Pulmonary artery endothelial cell (primary cell): ENCODE measurements at places on chromosomes 7 and 10.

- no peak for DNase-seq
Measured at GRCh38 chr10:103673606-103674005, 180.1 kb downstream of the NEURL1 start.

- no peak for DNase-seq
Measured at GRCh38 chr10:18868919-18869318, 179.7 kb upstream of the MALRD1 start.

GRCh38 chr10:52642208-52642607 lies 130.4 kb downstream of the MBL2 start:
- DNase-seq: no peak

GRCh38 chr10:77494327-77494726 lies 143.3 kb downstream of the KCNMA1 start:
- DNase-seq: no peak

GRCh38 chr7:44572771-44573170 lies 937 bp downstream of the DDX56 start:
- no peak for DNase-seq

DNA sequence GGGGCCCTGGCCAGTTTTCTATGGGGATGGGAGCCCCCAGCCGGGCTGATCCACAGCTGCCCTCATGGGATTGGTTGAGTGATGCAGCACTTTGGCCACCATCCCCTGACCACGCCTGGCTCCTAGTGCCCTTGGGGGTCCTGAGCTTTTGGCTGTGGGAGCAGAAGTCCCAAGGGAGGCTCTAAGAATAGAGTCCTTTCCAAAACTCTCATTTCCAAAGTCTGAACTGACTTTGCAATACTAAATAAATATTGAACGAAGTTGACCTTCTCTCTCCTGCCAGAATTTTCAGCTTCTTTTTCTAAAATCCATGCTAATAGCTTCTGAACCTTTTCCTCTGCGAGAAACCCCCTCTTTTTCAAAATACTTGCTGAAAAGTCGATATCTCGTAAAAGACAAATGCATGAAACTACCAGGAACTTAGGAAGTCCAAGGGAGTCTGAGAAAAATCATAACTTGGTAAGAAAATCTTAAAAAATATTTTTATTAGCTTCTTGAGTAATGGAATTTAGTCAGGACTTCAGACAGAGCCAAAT lies 62.7 kb upstream of the IGFBP3 start:
- no peak for DNase-seq

- DNase-seq: no peak
Measured at GRCh38 chr7:1013581-1013980, 30.6 kb downstream of the CYP2W1 start.

- DNase-seq: no peak
Measured at GRCh38 chr7:120060875-120061274, 212.1 kb upstream of the KCND2 start.

DNA sequence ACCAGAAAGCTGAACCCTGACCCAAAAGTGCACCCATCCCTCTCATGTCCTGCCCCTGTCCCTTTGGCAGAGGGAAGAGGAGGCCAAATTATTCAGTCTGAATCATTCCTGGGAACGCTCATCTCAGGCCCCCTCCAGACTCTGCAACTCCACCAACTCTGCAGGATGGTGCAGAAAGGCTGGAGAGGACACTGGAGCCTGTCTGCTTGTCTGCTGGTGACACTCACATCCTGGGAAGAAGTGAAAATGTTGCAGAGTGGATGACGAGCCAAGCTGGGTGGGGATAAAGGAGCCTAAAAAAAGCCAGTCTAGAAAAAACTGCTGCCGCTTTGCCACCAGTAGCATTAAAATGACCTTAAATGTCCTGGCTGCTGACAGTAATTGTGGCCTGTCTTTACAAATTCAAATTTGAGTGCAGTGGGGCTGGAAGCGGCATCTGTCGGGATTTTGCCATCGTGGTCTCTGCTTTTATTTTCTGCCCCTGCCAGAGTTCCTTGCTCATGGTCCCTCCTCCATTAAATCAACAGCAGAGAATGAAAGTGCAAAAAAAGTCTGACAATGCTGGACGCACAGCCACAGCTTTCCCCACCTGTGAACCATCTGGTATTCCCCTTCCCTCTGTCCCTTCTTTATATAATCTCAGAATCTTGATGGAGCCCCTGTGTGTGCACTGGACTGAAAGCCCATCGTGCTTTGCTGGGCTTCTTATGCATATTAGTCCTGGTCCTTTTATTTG lies 63.9 kb downstream of the STK17A start:
- DNase-seq: no peak

GRCh38 chr10:49368256-49368655 lies 27.6 kb downstream of the DRGX start:
- DNase-seq: no peak

DNA sequence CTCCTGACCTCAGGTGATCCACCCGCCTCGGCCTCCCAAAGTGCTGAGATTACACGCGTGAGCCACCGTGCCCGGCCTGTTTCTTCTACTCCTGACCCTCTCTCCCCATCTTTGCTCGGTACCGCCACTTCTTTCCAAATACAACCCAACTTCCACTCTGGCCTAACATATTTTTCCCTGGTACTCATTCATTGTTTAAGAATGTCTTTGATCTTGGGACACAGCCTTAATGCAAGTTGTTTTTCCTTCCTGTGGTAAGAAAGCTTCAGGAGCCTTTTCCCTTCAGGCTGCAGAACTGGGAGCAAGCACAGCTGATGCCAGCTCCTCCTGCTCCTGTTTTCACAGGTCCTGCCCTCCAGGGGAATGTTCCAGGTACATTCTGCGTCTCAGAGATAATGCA lies 13.7 kb downstream of the CALML3 start:
- DNase-seq: no peak

- no peak for DNase-seq
Measured at GRCh38 chr7:3650844-3651243, 349.8 kb downstream of the SDK1 start.

DNA sequence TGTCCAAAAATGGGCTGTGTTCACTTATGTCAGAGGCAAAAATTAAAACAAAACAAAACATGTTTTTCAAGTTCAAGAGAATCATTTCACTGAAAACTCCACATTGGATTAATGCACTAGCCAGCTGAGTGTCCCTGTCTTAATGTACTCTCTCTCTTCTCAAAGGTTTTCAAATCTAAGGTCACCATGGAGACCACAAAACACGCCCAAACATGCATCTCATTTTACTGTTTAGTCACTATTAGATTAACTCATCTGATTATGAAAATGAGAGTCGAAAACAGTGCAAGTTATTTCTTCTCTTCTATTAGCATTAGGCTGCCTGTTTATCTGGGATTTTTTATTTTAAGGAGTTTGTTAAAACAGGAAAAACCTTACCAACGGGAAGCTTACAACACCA lies 70.8 kb upstream of the ASAH2 start:
- no peak for DNase-seq

- DNase-seq: no peak
Measured at GRCh38 chr10:109324721-109325120, 598.6 kb downstream of the XPNPEP1 start.

DNA sequence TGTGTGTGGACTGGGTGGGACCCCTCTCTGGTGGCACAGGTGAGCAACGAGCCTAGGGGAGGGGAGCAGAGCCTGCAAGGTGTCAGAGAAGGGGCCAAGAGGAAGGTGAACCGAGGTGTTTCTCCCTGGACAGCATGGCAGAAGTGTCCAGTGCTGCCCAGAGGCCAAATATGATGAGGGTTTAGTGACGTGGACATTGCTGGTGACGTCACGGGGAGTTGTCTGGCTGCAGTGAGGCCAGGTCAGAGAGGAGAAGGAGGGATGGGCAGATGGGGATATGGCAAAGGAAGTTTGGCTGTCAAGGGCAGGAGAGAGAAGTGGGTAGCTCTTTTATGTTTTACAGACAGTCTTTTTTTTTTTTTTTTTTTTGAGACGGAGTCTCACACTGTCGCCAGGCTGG lies 2.6 kb upstream of the ZNF853 start:
- no peak for DNase-seq

DNA sequence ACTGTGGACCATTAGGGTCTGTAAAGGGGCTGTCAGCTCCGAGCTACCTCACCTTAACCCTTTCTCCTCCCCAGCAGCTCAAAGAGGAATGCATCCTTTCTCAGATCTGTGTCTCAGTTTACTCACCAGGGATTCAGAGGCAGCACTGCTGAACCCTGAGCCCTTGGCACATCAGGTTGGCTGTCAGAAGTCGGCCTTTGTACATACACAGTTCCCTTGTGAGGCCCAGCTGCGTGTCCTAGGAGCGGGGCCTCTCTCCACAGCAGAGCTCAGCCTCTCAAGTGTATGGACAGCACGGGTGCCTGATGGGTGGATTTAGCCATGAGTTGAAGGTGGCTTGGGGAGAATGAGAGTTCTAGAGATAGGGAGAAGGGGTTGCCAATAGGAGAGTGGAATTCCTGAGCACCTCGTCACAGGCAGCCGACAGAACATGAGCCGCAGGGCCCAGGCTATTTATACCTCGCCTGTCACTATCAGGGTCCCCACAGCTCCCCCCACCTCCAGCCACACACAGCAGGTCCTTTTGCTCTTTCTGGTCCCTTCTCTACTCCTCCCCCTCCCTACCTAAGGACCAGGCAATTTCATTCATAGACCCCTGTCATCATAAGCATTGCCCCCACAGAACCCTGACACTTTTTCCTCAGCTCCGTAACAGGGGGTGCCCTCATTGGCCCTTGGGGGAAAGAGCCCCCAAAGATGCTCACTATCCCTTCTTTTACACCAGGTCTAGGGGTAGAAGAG lies 2.1 kb upstream of the FLNC start:
- DNase-seq: no peak

- DNase-seq: no peak
Measured at GRCh38 chr7:30848121-30848855, 63.4 kb upstream of the AQP1 start.

- DNase-seq: no peak
Measured at GRCh38 chr10:32054094-32054493, 2.1 kb downstream of the KIF5B start.

- no peak for DNase-seq
Measured at GRCh38 chr10:49162063-49162462, 26.1 kb downstream of the TMEM273 start.

- no peak for DNase-seq
Measured at GRCh38 chr7:87912121-87912520, 21.9 kb upstream of the ADAM22 start.

GRCh38 chr7:155231941-155232340 lies 65.7 kb upstream of the INSIG1 start:
- DNase-seq: no peak

DNA sequence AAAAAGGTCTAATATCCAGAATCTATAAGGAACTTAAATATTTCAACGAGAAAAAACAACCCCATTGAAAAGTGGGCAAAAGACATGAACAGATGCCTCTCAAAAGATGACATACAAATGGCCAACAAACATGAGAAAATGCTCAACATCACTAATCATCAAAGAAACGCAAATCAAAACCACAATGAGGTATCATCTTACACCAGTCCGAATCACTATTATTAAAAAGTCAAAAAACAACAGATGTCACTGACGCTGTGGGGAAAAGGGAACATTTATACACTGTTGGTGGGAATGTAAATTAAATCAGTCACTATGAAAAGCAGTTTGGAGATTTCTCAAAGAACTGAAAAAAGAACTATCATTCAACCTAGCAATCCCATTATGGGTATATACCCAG lies 6.0 kb downstream of the VWDE start:
- no peak for DNase-seq

DNA sequence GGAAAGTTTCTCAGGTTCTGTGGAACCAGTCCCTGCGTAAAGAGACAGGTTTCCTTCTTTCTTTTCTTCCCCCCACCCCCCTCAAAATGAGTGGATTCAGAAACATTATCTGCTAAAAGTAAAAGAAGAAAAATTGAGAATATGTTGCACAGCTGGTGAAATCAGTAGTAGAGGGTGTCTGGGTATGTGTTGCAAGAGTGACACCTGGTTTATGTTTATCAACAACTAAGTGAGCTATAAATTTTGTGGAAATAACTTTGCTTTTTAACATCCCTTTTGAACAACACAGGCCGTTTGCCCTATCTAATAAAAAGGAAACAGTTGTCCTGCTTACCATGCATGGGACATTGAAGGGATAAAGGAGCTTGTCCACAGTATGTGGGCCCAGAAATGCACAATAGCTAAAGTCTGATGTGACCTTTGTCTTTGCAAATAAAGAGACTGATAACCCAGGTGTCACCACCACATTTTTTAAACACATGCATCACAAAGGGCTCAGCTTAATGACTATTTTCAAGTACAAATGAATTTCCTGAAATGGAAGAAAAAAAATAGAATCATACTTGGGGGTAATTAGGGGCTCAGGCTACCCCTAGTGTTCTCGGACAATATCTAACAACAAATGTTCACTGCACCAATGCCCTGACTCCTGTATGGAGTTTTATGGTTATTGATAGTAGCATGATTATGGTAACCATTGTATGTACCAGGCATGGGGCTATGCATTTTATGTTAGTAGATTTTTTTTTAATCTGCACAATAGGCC lies 221.7 kb upstream of the TCF7L2 start:
- DNase-seq: no peak

- no peak for DNase-seq
Measured at GRCh38 chr7:72336632-72337389, 75.3 kb downstream of the CALN1 start.

GRCh38 chr7:135074096-135074495 lies 73.8 kb upstream of the TMEM140 start:
- DNase-seq: no peak

GRCh38 chr10:69438536-69439349 lies 12.5 kb upstream of the TSPAN15 start:
- DNase-seq: no peak

GRCh38 chr10:75568450-75569130 lies 137.2 kb downstream of the LRMDA start:
- no peak for DNase-seq

DNA sequence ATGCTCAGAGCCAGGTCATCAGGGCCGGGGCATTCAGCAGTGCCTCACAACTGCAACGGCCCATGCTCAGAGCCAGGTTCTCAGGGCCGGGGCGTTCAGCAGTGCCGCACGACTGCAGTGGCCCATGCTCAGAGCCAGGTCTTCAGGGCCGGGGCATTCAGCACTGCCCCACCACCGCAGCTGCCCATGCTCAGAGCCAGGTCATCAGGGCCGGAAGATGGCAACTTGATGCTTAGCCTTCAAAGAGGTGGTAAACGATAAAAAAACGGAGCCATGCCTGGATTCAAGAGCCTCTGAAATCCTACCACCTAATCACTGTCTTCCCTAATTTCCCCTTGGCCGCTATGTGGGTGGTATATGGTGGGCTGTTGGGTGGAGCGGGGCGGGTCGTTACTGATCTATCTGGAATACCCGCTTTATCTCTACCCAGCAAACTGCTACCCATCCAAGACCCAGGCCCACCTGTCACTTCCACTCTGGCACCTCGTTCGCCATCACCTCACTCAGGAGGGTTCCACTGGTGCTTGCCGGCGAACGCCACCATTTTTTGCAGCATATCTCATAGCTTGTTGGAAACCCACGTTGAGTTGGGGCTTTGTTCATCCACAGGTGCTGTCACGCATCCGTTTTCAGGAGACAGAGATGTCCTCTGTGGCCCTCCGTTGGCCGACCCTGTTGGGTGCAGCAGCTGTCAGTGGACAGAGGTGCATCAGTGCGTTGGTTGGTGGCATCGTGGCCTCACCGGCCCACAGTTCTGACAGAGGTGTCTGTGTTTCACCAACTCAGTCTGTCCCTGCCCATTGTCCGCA lies 221.1 kb downstream of the EBF3 start:
- no peak for DNase-seq
